ENCODE measurements at places on chromosomes 2 and 18.

DNA sequence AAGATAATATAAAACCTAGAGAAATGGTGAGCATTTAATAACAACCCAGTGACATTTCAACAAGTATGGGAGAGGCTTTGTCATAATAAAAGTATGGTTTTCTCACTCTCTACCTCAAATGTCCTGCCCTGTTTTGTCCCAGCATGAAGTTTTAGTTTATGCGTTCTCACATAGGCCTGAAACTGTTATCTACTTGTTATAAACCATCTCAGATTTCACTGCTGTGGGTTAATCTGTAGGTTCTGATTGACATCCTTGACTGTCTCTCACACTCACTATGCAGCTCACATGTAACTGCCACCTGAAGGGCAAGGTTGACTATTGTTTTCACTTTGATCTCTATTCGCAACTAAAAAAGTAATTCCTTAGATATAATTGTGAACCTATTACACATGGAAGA lies 44.9 kb downstream of the ZEB2 start:
- DNase-seq, result no peak

DNA sequence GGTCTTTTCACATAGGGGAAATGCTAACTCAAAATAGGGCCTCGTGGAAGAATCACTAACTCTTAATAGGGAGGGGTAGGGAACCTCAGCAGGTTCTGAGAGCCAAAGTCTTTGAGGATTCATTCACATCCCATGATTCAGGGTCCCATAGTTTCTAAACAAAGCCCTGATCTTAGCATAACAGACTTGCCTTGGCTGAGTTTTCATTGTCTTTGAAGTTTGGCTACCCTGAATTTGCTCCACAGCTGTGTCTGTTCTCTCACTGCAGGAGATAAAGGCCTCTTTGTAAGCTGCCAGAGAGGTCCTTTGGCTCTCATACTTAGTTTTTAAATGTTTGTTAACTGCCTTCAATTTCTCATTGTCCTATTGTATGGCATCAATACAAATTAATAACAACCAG lies 54.5 kb downstream of the ZDBF2 start:
- DNase-seq, result no peak

DNA sequence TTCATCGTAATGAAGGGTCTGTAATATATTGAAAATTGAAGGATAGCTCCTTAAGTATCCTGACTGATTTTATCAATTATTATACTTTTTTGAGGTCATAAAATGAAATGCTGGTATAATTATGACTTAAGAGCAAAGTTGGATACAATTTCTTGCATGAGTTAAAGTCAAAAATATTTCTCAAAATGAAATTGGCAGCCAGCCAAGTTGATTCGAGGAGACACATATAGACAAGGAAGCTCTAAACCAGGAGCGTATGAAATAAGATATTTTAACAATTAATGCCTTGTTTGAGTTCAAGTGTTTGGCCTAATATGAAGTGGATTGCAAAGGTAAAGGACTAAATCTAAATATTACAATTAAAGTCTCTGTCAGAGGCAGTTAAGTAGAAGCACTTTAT lies 260.4 kb upstream of the DSEL start:
- no peak for DNase-seq

DNA sequence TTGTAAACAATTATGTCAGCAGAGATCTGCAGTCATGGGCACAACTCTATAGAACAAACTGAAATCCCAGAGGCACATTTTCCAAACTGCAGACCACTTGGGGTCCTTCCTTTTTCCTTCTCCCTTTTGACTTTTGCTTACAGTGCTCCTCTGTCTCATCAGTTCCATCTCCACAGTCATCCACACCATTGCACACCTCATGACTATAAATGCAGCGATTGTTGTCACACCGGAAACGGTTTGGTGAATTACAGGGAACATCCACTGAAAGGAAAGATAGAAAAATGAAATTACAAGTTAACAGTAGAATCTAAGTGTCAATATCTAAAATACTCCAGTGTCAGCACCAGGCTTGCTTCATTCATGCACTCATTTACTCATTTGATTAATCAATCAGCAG lies 96.4 kb downstream of the DHRS9 start:
- no peak for DNase-seq

- no peak for DNase-seq
These were observed 4.4 kb upstream of the RFX8 start for GRCh38 chr2:101479328-101479727.

DNA sequence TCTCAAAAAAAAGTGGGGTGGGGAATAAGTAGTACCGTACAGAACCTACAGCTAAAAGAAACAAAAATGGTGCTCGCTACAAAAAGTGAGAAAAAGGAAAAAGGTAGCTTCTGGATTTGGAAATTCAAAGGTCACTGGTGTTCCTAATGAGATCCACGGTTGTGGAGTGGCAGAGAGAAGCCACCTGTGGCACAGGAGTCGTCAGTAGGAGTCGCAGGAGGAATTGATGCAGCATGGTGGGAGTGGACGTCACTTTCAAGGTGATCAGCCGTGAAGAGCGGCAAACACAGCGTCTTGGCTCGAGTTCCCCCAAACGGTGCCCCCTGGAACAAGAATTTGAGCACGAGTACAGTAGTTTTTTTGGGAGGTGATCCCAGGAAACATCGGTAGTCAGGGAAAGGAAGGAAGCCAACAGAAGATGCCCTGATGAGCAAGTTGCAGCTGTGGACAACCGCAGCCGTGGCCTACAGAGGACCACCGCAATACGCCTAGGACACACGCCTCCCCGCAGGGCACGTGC lies 1.4 kb upstream of the TTL start:
- no peak for DNase-seq

DNA sequence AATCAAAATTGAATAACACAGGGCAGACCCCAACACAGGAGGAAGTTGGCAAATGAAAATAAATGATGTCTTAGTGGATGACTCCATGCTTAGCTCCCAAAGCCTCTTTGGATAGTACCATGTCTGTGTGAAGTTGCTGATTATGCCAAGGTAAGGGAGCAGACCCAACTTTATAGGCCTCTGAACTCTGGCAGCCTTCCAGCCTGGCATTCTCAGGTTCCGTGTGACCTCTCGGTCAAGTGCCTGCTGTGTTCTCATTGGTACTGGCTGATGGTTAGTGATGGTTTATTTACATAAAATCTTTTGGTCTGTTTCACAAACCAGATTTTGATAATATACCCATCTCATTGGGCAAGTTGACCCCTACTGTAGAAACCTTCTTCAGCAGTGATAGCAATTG lies 112.2 kb upstream of the TTC39C start:
- no peak for DNase-seq

Data from pancreas (tissue), 10 donors.